Stimulated activated CD8-positive, alpha-beta memory T cell treated with anti-CD3 and anti-CD28 coated beads, Interleukin-12 subunit alpha, Interleukin-12 subunit beta, amount 100 ng/mL, for 1 hour (primary cell): ENCODE measurements at places on chromosomes 3 and 15.

GRCh38 chr3:107574650-107575049, 51.9 kb downstream of the BBX start:
- DNase-seq, result no peak

- DNase-seq, result no peak
These were observed 6.6 kb downstream of the FSD2 start for GRCh38 chr15:82799183-82799841.

DNA sequence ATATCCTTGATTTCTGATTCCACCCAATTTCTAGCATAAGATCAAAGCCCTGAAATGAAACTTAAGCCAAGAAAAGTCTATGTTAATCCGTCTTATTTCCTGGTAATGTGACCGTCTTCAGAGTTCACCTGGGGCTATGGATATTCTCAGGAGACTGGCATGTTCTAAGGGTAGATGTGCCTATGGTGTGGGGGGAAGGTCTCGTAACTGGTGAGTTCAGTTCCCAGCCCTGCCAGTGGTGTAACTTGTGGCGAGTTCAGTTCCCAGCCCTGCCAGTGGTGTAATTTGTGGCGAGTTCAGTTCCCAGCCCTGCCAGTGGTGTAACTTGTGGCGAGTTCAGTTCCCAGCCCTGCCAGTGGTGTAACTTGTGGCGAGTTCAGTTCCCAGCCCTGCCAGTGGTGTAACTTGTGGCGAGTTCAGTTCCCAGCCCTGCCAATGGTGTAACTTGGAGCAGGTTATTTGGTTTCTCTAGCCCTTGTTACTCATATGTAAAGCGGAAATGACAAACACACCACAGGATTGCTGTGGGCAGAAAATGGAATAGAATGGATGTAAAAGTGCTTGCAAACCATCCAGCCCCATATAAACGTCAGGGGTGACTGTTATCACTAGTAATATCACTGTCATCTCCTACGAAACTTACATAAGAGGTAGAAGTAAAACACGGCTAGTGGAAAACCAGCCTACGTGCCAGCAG, 30.4 kb downstream of the SLC51A start:
- no peak for DNase-seq

GRCh38 chr15:44208956-44209355, 13.9 kb upstream of the FRMD5 start:
- no peak for DNase-seq

GRCh38 chr3:33513262-33513863, 73.2 kb upstream of the UBP1 start:
- DNase-seq, result no peak

GRCh38 chr3:74673326-74673725, 58.9 kb upstream of the CNTN3 start:
- no peak for DNase-seq

DNA sequence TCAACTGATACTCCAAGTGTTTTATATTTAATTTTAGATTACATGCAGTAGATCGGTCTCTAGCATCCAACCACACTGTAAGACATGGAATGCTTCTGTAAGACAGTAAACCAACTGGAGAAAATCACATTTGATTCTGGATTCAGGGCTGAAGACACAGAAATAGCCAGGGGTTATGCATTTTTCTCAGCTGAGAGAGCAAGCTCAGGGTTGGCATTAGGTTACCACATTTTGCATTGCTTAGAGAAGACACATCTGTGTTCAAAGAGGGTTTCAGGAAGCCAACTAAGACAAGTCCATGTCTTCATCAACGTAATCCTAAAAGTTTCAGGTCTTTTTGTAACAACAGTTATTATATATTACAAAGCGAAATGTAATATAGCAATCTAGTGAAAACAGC, 27.7 kb upstream of the UNC13C start:
- no peak for DNase-seq

- DNase-seq, result no peak
These were observed 193.5 kb downstream of the FOXP1 start for GRCh38 chr3:71389911-71390573.

- DNase-seq, result no peak
These were observed 120.3 kb downstream of the ASB7 start for GRCh38 chr15:100722551-100723314.

DNA sequence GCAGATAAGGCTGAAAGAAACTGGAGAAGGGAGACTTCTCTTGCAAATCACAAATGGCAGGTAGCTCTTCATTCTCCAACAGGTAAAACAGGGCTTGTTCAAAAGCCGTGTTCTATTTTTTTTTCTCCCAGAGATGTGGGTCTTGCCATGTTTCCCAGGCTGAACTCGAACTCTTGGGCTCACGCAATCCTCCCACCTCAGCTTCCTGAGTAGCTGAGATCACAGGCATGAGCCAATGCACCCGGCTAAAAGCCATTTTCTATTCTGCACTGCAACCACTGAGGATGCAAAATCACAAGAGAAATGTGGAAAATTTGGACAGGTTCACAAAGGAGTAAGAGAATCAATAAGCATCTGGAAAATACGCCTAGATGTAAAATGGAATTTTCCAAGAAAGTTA, 19.5 kb downstream of the EIF4E3 start:
- DNase-seq, result no peak

GRCh38 chr15:31606194-31606669, 279.6 kb downstream of the KLF13 start:
- DNase-seq, result no peak

GRCh38 chr15:38414357-38414756, 39.6 kb upstream of the FAM98B start:
- DNase-seq, result no peak

DNA sequence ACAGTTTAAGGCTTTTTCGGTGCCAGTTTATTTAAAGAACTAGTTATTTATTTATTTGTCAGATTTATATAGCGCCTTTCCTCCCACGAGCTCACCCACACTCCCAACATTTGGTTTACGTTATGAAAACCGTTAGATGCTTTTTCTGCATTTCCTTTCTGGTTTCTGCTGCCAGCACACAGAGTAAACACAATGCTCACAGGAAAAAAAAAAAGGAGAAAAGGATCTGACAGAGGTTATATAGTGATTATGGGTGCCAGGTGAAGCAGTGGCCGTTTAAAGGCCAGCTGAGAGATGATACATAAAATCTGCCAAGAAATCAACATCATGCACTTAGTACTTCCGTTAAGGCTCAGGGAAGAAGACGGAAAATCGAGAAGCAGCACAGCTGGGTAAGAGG, 37.9 kb downstream of the ETV5 start:
- DNase-seq, result no peak

DNA sequence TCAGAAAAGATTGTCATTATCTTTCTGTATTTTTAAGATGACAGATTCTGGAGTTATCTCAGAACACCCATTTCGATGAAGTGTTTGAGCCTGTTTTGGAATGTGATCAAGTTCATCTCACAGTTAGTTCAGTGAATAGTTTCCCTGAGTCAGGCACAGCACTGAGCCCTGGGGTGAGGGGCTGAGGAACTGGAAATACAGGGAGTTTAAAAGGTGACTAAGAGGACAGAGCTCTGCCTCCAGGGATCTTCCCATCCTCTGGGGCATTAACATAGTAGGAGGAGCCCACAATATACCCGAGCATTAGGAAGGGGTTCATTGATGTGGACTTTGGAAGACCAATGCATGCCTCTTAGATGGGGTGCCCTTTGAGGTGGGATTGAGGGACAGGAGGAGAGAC, 355.1 kb downstream of the CLSTN2 start:
- no peak for DNase-seq

GRCh38 chr3:4744405-4745234, 234.6 kb upstream of the BHLHE40 start:
- DNase-seq, result no peak

DNA sequence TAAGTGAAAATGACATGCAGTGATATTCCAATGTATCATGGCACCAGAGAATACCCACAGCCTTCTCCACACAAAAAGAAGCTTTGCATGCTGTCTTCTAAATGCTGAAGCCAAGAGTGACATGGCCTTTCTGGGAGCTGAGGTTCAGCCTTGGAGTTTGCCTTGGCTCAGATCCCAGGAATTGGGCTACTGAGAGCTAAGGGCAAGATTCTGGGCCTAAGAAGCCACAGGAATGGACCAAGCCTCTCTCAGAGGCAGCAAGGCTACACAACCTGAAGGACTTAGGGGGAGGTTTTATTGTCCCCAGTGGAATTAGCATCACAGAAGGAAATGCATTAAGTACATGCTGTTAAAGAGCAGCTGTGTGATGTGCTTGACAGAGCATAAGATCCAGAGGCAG, 1078.5 kb downstream of the TUSC7 start:
- no peak for DNase-seq

DNA sequence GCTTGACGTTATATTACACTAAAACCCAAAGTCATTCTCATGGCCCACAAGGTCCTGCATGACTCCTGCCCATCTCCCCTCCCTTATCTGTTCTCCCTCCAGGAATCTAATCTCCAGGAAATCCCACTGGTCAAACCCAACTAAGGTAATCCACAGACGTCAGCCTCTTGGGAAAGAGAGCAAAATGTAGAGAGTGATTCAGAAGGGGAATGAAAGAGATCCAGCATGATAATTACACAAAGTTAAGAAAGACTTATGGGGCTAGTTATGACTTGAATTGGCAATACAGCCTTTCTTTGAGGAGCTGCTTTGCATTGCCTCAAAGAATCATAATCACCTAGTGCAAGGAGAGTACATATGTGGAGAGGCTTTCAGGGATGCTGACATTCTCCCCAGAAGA, 137.8 kb upstream of the MYRIP start:
- DNase-seq, result no peak

DNA sequence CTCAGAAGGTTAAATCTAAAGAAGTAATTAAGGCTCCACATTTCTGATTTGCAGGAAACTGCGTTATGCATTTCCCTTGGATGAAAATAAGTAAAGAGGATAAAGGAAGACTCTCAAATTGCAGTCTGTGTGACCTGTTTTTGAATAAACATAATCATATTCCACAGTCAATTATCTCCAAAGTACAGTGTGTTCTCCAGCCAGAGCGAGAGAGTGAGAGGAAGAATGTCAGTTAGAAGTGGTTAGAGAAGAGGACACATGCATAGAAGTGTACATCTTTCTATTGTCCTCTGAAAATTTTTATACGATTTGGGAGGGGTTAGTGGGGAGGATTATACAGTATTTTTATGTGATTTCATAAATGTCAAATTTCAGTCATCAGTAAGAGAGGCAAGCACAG, 487.1 kb downstream of the LPP start:
- no peak for DNase-seq

DNA sequence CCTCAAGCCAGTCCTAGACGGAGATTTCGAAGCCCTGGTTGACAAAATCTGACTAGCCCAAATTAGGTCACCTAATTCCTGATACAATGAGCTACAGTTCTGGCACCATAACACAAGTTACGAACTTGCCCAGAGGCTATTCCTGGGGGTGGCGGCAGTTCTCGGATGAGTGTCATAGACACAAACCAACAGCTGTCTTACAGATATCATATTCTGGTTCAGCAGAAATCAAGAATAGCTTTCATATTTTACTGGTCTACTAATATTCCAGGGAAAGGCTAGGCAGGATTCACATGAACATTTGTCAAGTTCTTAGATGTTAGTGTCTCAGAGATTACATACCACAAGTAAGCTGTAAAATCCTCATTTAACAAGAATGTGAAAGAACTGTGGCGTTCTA, 8.8 kb downstream of the ANAPC13 start:
- no peak for DNase-seq

DNA sequence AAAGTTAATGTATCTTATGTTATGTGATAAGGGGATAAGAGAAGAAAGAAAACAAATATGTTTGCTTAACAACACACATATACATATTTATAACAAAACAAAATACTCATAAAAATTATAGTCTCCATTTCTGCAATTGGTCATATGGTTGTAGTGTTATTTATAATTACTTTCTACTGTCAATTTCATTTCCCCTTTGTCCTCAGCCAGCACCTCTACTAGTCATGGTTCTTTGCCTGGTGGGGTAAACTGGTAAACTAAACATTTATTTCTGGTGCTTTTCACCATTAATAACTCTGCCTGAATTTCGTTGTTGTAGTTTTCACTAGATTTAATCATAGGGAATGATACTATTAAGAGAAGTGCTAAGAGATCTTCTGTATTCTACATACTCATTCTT, 88.0 kb upstream of the ALCAM start:
- no peak for DNase-seq

- no peak for DNase-seq
These were observed 260.1 kb upstream of the CCDC54 start for GRCh38 chr3:107117156-107117555.

DNA sequence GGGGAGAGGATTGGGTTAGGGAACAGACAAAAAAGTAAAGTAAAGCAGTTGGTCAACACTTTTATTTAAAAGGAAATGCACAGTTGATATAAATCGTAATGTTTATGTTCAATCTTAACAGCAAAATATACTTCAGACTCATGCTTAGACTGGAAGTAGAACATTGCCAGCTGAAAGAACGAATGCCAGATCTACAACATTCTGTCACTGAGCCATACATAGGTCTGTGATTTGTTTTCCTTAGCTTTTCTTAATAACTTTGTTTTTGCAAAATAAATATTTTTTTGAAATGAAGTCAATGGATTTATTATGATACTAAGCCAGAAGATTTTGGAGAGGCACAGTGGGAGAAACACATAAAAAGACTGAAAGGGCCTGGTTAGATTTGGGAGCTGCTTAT, 62.0 kb downstream of the LEKR1 start:
- no peak for DNase-seq

GRCh38 chr3:184110316-184110725, 13.5 kb downstream of the HTR3E start:
- DNase-seq, result no peak

DNA sequence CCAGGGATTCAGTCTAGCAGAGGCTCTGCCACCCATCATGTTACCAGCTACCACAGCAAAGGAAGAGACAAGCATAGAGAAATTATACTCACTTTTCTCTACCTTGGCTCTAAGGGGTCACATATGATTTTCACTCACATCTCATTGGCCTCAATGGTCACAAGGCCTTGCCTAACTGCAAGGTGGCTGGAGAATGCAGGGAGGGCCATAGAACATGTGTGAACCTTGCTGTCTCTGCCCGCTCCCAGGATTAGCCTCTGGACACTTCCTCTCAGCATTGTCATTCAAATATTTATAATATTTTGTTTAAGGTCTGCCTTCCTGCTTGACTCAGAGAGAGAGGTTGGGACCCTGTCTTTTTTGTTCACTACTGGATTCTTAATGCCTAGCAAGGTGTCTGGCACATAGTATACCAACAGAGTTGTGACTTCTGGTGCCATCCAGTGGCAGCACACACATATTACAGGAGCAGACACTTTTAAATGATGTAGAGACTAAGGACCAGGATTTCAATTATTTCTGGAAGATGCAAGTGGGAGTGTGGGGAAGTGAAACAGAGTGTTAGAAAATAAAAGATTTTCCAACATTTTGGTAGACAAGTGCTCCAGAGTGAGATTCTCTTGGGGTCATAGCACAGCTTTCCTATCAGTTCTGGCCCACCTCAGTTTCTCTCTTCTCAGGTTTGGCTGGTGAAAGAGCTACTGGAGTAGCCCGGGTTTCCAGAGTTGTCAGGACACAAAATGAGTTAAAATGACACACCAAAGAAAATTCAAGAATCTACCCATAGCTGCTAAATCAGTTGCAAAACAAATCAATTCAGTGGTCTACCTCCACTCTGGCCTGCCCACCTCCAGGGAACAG, 119.0 kb upstream of the RASGRP1 start:
- DNase-seq, result peak; percentile 48
